ENCODE measurements at places on chromosomes 11 and 22. TPM values are rescaled to one million over a fixed set of nuclear protein-coding genes. Genes with fewer than 3 reads are reported as not detected.
A peak's percentile ranks its signal among the peaks of the same experiment; 100 is the strongest.

GRCh38 chr22:27801616-27802345 lies at the start of gene MN1:
MN1 (minus strand) TSS chr22:27801756; CDS start chr22:27800543, 1,213 bp downstream.
- H3K27me3 ChIP-seq = peaks cover 12% of the 10 kb centered on the region
- H3K27ac ChIP-seq = peak within 1 kb of the TSS; percentile 95
- peaks cover 4% of the 10 kb centered on the region for H3K36me3 ChIP-seq
- H3K4me3 ChIP-seq = peak within 1 kb of the TSS; percentile 78

DNA sequence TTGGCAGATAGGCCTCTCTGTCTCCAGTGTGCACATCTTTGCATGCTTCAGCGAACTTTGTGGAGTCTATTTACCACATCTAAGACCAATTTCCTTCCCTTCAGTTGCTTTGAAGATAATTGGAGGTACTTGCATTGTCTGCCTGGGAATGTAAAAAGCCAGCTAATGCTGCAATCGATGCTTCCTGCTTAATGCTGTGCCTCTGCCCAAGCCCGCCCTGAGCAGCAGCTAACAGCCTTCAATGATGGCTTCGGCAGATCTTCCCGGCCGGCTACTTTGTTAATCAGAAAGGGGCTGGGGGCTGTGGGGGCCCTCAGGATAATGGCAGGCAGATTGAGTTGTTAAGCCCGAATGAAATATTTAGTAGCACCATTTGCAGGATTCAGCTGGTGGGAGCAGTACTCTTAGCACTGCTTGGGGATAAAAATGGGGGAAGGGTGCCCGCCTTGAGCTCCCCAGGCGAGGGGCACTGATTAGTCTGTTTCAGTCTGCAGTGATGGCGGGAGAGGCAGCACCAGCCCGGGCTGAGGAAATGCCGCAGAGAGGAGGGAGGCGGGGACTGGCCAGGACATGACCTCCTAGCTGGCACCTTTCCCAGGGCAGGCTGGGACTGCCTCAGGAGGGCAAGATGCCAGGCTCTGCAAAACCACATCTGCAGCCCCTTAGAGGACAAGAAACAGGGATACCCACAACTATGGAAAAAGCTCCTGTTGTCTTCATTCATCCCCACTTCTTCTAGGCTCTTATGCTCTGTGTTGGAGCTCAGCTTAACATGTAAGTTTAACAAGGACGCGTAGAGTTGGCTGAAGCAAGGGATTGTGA lies 460.0 kb downstream of the BUD13 start:
- no peak overlapping the region for H3K4me3 ChIP-seq
- no peaks in the 10 kb centered on the region for H3K4me1 ChIP-seq
- no peaks in the 10 kb centered on the region for H3K36me3 ChIP-seq
- H3K27ac ChIP-seq = no peak overlapping the region
- peaks cover 4% of the 10 kb centered on the region for H3K27me3 ChIP-seq

DNA sequence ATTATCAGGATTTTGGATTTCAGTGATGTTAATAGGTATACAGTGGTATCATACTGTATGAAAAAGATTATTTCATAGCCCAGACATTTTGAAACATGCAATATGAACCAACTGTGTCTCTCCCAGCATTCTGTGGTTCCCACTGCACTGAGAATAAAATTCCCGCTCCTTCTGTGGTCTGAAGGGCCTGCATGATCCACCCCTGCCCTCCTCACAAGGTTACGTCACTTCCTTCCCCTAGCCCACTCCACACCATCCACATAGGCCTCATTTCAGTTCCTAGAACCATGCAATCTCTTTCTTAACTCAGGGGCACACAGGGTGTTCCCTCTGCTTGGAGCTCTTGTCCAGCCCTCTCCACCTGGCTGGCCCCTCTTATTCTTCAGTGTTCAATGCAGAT lies 103.1 kb downstream of the TSPAN18 start:
- H3K4me3 ChIP-seq = no peak overlapping the region
- no peak for DNase-seq
- H3K36me3 ChIP-seq = no peaks in the 10 kb centered on the region
- H3K4me1 ChIP-seq = no peaks in the 10 kb centered on the region
- no peak overlapping the region for H3K27ac ChIP-seq
- no peaks in the 10 kb centered on the region for H3K27me3 ChIP-seq

DNA sequence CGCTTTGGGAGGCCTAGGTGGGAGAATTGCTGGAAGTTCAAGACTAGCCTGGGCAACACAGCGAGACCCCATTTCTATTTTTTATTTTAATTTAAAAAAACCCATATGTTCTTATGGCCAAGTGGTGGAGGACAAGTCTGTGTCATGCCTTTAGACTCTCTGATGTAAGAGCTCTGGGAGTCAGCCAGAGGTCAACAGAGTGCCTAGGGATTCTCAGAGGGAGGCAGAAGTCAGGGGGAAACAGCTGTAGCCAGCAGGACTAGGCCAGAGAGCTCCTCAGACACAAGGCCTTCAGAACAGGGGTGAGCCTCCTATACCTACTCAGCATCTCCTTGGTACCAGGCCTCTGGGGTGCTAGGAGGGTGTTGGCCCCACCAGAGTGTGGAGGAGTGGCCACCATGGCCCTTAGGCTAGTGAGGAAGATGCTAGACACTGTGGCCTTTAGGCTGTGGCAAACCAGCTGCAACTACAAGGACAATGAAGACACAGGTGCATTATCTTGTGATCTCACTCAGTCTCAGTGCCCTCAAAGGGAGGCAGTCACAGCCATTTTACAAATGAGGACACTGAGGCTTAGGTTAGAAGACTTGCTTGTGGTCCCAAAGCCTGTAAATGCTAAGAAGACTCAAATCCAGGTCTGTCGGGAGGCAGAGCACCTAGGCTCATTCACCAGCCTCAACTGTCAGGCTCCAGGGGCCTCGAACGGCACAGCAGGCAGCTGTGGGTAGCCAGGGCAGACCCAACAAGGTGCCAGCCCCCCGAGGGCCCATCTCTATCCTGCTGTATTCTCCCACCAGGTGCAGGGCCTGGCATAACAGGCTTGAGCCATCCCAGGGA lies 5.0 kb downstream of the ZP1 start:
- peaks cover 28% of the 10 kb centered on the region for H3K4me1 ChIP-seq
- no peaks in the 10 kb centered on the region for H3K36me3 ChIP-seq
- H3K27ac ChIP-seq = peak overlapping the region; percentile 12
- H3K27me3 ChIP-seq = no peaks in the 10 kb centered on the region
- no peak overlapping the region for H3K4me3 ChIP-seq
- DNase-seq = peak; percentile 81

GRCh38 chr11:68693484-68693882 lies 9.1 kb downstream of the GAL start:
- H3K27ac ChIP-seq = no peak overlapping the region
- peaks cover 5% of the 10 kb centered on the region for H3K27me3 ChIP-seq
- no peaks in the 10 kb centered on the region for H3K36me3 ChIP-seq
- H3K4me1 ChIP-seq = no peaks in the 10 kb centered on the region

DNA sequence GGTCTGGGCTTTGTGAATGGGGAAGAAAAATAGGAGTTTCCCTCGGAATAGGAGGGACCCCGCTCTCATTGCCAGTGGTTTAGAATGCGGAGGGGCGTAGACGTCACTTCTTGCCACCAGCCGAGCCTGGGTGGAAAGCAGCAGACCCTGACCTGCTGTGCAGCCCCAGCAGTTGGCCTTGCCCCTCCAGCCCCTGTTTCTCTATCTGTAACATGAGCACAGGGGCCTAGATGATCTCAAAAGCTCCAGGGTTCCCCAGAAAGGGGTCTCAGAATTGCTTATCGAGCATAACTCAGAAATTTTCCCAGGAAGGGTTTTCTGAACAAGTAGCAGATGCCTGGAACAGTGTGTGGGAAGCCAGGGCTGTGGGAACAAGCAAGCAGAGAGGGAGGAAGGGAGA lies 43.9 kb downstream of the C11orf91 start:
- no peaks in the 10 kb centered on the region for H3K27me3 ChIP-seq
- H3K4me1 ChIP-seq = peaks cover 12% of the 10 kb centered on the region
- H3K36me3 ChIP-seq = no peaks in the 10 kb centered on the region
- H3K4me3 ChIP-seq = no peak overlapping the region
- no peak overlapping the region for H3K27ac ChIP-seq

DNA sequence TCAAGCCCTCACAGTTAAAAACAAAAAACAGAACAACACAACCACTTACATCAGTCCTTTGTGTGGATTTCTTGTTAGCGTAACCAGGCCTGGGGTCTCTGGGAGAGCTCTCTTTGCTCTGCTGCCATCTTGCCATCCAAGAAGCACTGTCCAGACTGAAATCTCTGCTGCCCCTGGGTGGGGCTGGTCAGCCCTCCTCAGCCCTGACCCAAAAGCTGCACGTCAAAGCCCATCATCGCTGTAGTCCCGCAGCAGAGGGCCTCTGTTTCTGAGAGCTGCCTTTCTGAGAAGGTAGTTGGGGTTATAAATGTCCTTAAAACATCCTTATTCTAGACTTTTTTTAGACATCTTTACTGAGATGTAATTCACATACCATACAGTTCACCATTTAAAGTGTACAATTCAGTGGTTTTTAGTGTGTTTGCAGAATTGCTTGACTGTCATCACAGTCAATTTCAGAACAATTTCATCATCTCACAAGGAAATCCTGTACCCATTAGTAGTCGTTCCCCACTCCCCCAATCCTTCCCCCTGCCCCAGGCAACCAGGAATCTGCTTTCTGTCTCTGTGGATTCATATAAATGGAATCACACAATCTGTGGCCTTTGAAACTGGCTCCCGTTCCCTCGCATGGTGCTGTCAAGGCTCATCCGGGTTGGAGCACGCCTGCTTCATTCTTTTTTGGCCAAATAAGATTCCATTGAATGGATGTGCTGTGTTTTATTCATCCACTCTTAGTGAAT lies 94.9 kb downstream of the TBC1D22A start:
- no peak overlapping the region for H3K4me3 ChIP-seq
- H3K27me3 ChIP-seq = no peaks in the 10 kb centered on the region
- no peak for DNase-seq
- peaks cover 6% of the 10 kb centered on the region for H3K36me3 ChIP-seq

- no peaks in the 10 kb centered on the region for H3K36me3 ChIP-seq
- DNase-seq = peak; percentile 32
- no peak overlapping the region for H3K4me3 ChIP-seq
Observed at GRCh38 chr11:15591112-15591537, 476.4 kb downstream of the INSC start.

Gene POTEH
- not detected for total RNA-seq

Gene BAIAP2L2
- total RNA-seq = 0.10 TPM

Gene HPS4
- total RNA-seq = 10.3 TPM

Gene PKDREJ
- not detected for total RNA-seq

Measured in heart left ventricle (tissue), 16 donors.